ENCODE measurements at places on chromosomes 6 and 20.

DNA sequence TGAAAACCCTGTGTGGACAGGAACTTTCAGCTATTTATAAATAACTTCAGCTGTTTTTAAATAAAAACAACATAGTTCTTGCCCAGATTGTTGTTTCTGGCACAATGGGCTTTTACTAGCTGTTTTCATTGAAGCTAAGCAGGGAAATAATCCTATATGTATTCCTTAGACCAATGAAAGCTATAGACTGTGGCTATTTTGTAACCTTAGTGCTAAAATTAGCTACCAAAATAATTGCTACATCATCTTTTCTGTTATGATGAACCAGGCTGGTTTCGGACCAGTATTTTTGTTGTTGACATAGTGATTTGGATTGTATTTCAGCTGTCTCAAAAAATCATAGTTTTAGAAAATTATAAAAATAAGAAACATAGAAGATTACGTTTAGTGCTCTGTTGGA is 13.7 kb downstream of the PHF3 start:
- DNase-seq = no peak

DNA sequence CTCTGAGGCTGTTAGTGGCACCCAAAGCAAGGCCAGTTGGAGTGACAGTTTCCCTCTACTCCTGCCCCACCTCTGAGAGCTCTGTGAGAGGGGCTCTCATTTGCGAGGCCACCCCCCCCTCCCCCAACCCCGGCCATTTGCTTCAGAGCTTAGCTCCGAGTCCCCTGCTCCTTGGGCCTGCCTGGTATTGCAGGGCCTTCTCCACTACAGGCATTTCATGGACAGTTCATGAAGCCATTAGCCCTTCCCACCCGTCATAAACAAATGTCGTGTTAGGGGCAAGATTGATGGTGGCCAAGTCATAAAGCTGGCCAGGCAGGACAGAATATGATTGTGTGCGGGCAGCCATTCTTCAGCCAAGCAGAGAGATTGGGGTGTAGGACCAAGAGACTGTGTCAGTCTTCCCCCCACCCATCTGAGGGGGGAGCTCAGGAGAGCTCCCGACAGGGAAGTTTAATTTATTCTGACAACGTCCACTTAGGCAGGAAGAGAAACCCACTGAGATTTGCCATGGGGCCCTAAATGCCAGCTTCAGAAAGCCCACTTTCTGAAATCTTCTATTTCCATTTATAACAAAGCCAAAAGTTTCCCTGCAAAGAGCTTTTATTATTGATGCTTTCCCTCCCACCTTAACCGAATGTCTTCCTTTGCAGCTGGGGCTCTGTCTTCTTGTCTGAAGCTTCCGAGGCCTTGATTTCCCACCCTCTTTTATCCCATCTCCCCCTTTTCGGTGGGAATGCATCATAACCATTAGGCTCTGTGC is 7.2 kb downstream of the FOXC1 start:
- DNase-seq = no peak

GRCh38 chr6:70380252-70380651 is 33.1 kb upstream of the FAM135A start:
- no peak for DNase-seq

GRCh38 chr6:127475135-127475822 is 16.1 kb upstream of the KIAA0408 start:
- DNase-seq = no peak

GRCh38 chr6:154868143-154868594 is 126.9 kb upstream of the TIAM2 start:
- peak; percentile 49 for DNase-seq

GRCh38 chr20:44070139-44070900 is 116.7 kb downstream of the JPH2 start:
- DNase-seq = no peak
